ENCODE measurements at places on chromosomes 1 and 21.

DNA sequence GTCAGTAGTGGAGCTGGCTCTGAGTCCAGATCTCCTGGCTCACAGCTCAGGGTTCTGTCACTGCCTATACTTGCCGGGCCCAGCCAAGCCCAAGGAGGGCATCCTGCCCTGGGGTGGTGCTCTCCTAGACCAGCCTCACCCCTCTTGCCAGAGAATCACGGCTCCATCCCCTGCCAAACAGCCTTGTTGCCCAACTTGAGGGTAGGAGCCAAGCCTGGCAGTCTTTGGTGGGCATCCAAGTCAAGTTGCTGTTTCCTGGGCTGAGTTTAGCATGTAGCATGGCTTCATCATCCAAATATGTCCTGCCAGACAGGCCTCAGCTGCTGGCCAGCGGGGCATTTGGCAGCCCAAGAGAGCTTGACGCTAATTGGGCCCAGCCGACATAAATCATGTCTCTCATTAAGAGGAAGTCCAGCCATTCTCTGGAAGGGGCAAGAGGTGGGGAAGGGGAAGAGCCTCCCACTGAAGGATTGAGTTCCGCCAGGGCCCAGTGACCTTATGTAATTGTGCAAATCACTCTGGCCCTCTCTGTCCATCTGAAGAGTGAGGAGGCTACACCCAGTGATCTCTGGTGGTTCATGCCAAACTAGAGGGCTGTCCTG, 22.6 kb upstream of the TRABD2B start:
- DNase-seq: no peak

DNA sequence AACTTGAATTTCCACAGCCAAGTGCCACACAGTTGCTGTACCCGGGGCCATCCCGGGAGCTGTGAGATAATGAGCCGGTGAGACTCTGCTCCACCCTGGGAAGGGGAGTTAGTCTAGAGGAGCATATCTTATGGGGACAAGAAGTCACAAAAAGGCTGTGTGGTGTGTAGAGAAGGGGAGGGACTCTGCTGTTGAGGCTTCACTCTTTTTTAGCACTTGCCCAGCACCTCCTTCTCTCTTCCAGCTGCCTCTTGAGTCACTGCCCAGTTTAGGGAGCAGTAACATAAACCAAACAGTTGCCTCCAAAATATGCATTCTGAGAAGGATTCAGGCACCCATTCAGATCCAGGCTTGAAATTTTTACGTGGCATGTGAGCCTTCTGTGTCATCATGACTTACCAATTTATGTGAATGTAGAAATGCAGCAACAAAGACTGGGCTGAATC, 744 bp upstream of the WDR26 start:
- no peak for DNase-seq

DNA sequence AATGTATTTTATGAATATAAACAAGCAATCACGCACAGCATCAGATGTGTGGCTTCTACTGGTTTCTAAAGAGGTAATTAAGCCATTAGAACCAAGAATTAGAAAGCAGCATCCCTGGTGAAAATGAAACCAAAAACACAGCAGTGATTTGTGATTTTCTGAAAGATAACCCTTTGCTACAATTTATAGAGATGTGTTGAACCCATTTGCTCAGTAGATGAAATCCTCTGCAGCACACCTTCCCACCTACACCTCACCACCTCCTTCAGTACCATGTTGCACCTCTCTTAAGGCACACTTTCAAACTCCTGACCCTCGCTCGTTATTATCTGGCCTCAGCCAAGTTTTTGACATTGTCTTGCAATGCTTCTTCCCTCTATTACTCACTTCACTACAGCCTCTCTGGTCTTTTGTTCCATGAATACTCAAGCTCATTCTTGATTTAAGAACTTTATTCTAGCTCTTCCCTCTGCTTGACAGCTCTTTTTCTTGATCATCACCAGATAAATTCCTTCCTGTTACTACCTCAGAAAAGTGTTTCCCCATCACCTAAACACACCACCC, 38.6 kb downstream of the NSL1 start:
- DNase-seq: no peak

DNA sequence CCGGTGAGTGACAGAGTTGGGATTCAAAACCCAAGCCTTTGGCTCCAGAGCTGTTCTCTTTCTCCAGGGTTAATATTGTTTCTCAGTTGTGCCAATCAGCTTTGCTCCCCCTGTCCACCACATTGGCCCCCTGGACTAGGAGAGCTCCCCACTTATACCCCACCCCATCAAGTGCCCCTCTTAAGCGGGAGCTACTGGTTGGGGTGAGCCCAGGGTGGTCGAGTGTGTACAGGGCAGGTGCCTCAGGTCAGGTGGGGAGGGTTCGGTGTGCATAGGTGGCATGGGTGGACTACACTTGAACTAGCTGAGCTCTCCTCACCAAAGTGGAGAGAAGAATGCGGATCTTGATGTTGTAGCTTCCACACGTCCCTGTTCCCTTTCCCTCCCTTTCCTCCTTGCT, 14.2 kb downstream of the KCNA2 start:
- DNase-seq: no peak

DNA sequence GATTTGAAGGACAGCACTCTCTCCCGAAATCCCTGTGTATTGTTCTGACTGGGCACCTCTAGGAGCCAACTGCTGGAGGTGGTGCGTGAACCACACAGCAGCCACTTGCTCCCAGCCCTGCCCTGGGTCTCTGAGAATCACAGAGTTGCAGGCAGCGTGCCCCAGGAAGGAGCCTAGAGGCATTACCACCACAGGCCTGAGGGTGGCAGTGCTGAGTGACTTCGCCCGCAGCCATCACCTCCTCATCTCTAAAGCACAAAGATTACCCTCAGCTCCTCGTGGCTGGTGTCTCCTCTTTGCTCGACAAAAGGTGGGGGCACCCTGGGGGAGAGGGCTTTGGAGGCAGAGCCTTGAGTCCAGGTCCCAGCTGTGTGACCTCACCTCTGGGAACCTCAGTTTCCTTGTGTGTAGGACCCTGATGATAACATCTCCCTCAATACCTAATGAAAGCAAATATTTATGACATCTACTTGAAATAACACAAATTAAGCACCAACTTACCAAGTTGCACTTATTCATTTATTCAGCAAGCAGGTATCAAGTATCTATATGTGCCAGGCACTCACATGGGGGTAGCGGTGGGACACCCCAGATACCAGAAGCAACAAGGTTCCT, 86.3 kb downstream of the VWA5B1 start:
- no peak for DNase-seq

DNA sequence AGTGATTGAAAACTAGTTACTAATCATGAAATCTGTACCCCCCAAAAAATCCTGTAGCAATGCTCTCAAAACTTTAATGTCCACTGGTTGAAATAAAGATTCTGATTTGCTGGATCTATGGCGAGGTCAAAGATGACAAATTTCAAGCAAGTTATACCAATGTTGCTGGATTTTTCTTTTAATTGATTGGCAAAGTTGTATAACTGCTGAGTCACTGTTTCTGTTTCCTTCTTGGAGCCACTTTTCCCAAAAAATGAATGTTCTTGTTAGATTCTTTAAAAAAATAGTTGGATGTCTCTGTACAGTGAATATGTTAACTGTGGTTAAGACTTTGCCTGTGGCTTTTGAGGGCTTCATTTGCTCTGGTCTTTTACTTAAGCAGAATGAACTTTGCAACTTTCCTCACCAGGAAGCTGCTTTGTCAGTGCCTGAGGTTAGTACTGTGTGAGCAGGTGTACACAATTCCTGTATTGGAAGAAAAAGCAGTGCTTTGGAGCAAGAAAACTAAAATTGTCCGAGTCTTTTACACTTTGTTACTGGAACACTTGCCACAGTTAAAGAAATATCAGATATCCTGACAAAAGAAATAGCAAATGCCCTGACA, 1211.9 kb downstream of the MRPL39 start:
- no peak for DNase-seq

All from GDM1 (cell line).